ENCODE measurements at places on chromosomes 5 and 9.

GRCh38 chr5:110852053-110852452 is 113.2 kb downstream of the SLC25A46 start:
- no peak for DNase-seq
- no peaks in the 10 kb centered on the region for H3K36me3 ChIP-seq
- H3K4me3 ChIP-seq: no peak overlapping the region

GRCh38 chr9:98545021-98545420 is 163.7 kb downstream of the GABBR2 start:
- H3K4me1 ChIP-seq: no peaks in the 10 kb centered on the region

GRCh38 chr5:160693831-160694465 is 158.1 kb downstream of the ATP10B start:
- peaks cover 35% of the 10 kb centered on the region for H3K4me1 ChIP-seq
- no peak for DNase-seq
- no peaks in the 10 kb centered on the region for H3K27me3 ChIP-seq
- no peak overlapping the region for H3K4me3 ChIP-seq

DNA sequence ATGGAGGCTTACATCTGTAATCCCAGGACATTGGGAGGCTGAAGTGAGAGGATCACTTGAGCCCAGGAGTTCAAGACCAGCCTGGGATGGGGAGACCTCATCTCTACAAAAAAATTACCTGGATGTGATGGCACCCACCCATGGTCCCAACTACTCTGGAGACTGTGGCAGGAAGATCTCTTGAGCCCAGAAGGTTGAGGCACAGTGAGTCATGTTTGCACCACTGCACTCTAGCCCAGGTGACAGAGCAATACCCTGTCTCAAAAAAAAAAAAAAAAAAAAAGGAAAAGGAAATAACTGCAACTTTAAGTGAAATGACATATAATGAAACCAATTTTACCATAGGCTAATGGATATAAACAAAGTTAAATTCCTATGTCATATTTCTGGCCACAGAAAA is 152.1 kb upstream of the DHFR start:
- no peaks in the 10 kb centered on the region for H3K27me3 ChIP-seq
- no peaks in the 10 kb centered on the region for H3K4me1 ChIP-seq
- no peak overlapping the region for H3K27ac ChIP-seq
- no peak for DNase-seq

DNA sequence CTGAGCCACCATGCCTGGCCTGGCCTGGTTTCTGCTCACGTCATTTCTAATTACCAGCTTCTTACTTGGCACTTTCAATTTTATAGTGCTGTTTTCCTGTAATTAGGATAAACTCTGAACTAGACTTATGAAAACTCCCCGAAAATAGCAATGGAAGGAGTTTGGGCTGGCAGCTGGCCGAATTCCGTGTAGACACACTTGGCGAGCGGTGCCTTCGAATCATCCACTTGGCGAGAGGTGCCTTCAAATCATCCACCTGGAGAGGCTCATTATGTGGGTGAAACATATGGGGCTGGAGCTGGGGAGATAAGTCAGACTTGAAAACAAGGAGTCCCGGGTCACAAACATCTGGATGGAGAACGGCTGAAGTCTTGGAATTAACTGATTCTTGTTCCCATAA is 203.7 kb downstream of the ROR2 start:
- H3K27me3 ChIP-seq: no peaks in the 10 kb centered on the region
- no peak overlapping the region for H3K27ac ChIP-seq
- H3K4me1 ChIP-seq: no peaks in the 10 kb centered on the region
- no peaks in the 10 kb centered on the region for H3K36me3 ChIP-seq

DNA sequence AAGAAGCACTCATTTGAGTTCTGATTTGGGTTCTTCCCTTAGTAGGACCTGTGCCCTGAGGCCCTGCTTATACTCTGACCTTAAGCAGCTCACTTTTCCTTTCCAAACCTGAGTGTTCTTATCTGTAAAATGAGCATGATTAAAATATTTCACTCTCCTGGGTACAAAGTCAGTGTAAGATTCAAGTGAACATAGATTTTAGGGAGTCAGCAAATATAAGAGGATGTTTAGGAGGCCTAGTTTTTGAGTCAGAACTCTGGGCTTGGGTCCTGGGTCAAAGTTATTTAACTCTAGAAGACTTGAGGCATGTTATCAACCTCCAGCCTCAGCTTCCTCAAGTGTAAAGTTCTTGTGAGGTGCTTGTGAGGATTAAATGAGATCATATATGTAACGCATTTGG is 8.7 kb upstream of the SPARC start:
- no peak for DNase-seq
- H3K4me1 ChIP-seq: no peaks in the 10 kb centered on the region
- no peaks in the 10 kb centered on the region for H3K27me3 ChIP-seq
- no peak overlapping the region for H3K4me3 ChIP-seq

GRCh38 chr9:135381762-135382310 is 97.7 kb upstream of the PPP1R26 start:
- no peak overlapping the region for H3K27ac ChIP-seq
- no peaks in the 10 kb centered on the region for H3K4me1 ChIP-seq
- H3K36me3 ChIP-seq: no peaks in the 10 kb centered on the region
- no peak for DNase-seq
- H3K4me3 ChIP-seq: no peak overlapping the region
- H3K27me3 ChIP-seq: no peaks in the 10 kb centered on the region

- H3K4me3 ChIP-seq: no peak overlapping the region
- no peaks in the 10 kb centered on the region for H3K27me3 ChIP-seq
- H3K27ac ChIP-seq: peak overlapping the region; percentile 63
- H3K36me3 ChIP-seq: peaks cover 12% of the 10 kb centered on the region
These were observed 28.4 kb upstream of the LTC4S start for GRCh38 chr5:179765400-179765799.

DNA sequence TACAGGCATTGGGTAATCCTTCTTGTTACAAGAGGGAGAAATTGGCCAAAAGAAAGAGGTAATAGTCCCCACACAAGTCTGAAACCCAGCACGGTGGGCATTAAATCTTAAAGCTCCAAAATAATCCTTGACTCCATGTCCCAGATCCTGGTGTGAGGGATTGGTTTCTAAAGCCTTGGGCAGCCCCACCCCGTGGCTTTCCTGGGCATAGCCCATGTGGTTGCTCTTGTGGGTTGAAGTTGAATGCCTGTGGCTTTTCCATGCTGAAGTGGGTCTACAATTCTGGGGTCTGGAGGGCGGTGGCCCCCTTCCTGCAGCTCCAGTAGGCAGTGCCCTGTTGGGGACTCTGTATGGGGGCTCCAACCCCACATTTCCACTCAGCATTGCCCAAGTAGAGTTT is 91.8 kb upstream of the LARP1 start:
- H3K27me3 ChIP-seq: no peaks in the 10 kb centered on the region
- DNase-seq: no peak
- H3K36me3 ChIP-seq: no peaks in the 10 kb centered on the region
- H3K27ac ChIP-seq: no peak overlapping the region
- H3K4me3 ChIP-seq: no peak overlapping the region

- DNase-seq: no peak
- H3K36me3 ChIP-seq: no peaks in the 10 kb centered on the region
- no peak overlapping the region for H3K4me3 ChIP-seq
- no peak overlapping the region for H3K27ac ChIP-seq
- H3K4me1 ChIP-seq: no peaks in the 10 kb centered on the region
These were observed 14.6 kb downstream of the ZNF883 start for GRCh38 chr9:112997236-112997941.

DNA sequence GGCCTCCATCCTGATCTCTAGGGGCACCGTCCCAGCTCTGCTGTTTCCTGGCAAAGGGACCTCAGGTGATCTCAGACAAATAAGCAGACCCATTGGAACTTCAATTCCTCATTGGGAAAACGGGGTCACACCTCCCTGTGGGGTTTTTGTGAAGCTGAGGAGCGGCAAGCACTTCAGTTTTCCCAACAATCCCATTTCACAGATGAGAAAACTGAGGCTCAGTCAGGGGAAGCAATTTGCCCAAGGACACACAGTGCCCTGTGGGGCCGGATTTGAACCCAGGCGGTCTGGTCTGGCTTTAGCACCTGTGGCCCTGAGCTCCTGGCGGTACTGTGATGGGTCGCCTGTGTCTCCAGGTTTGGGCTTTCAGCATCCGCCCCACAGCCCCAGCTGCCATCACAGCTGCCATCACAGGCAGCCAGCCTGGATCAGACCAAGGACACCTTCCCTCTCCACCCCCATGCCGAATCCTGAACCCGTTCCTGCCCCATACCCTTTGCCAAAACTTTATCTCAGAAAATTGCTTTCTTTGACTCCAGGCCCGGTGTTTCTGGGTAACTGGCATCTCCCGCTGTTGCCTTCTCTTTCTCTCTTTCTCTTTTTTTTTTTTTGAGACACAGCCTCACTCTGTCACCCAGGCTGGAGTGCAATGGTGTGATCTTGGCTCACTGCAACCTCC is 26.4 kb downstream of the NCS1 start:
- H3K27ac ChIP-seq: no peak overlapping the region
- DNase-seq: no peak
- H3K36me3 ChIP-seq: no peaks in the 10 kb centered on the region
- no peak overlapping the region for H3K4me3 ChIP-seq
- H3K4me1 ChIP-seq: no peaks in the 10 kb centered on the region

DNA sequence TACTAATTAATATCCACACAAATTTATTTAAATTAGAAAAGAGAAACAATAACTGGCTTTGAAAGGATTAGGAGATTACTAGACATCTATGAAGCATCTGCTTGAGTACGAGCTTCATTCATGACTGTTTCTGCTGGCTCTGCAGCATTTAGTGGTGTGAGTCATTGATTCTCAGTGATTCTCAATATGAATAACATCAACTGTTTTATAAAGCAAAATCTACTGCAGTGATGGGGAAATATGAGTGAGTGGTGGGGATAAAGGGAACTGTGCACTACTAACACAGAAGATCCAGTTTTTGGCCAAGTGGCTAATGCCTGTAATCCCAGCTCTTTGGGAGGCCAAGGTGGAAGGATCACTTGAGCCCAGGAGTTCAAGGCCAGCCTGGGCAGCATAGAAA is 8.4 kb downstream of the FNBP1 start:
- peaks cover 77% of the 10 kb centered on the region for H3K4me1 ChIP-seq
- no peaks in the 10 kb centered on the region for H3K36me3 ChIP-seq
- peak; percentile 87 for DNase-seq
- H3K27me3 ChIP-seq: no peaks in the 10 kb centered on the region
- H3K27ac ChIP-seq: peak overlapping the region; percentile 81

- H3K27me3 ChIP-seq: no peaks in the 10 kb centered on the region
- no peak for DNase-seq
- H3K27ac ChIP-seq: peak overlapping the region; percentile 82
- H3K4me3 ChIP-seq: no peak overlapping the region
- H3K36me3 ChIP-seq: peaks cover 74% of the 10 kb centered on the region
These were observed 10.3 kb downstream of the ZFAND5 start for GRCh38 chr9:72354704-72355103.

- DNase-seq: no peak
- H3K4me1 ChIP-seq: no peaks in the 10 kb centered on the region
- H3K27me3 ChIP-seq: no peaks in the 10 kb centered on the region
- no peak overlapping the region for H3K27ac ChIP-seq
- no peaks in the 10 kb centered on the region for H3K36me3 ChIP-seq
- H3K4me3 ChIP-seq: no peak overlapping the region
These were observed 120.0 kb upstream of the HMHB1 start for GRCh38 chr5:143691945-143692290.

DNA sequence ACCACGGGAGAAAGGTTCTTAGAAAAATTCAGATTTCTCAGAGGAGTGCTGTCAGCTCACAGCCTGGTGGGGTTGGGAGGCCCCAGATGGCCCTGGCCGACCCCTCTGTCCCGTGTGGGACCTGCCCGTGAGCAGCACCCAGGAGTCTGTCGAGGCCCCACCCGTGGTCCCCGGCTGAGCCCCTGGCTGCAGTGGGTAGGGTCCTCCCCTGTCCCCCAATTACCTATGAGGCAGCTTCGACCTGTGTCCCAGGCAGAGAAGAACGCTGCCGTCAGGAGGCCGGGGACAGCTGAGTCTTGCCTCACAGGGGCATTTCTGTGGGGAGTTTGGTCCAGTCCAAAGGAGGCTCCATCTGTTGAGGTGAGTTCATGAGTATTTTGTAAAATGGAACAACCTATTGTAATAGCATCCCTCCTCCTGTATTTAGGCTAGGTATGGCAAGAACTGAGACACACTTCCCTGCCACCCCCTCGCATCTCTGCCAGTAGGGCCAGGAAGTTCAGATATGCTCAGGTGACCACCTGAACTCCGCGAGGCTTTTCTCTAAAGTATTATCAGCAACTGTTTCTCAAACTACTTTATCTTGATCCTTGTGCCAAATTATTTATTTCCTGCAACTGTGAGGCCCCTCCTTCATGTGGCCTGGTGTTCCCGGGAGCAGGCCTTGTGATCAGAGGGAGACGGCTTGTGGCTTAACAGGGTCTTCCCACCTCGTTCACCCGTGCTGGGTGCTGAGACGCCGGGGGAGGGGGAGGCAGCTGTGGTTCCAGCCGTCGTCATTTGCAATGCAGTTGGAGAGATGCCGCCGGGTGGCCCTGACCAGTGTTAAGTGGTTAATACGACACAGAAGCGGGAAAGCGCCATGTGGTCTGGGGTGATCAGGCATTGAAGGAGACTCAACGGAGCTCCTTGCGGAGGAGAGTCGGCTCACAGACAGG is 1.7 kb downstream of the AHRR start:
- no peak overlapping the region for H3K4me3 ChIP-seq
- H3K27me3 ChIP-seq: peaks cover 61% of the 10 kb centered on the region
- DNase-seq: no peak

- no peaks in the 10 kb centered on the region for H3K36me3 ChIP-seq
- no peak for DNase-seq
- no peak overlapping the region for H3K27ac ChIP-seq
- no peaks in the 10 kb centered on the region for H3K27me3 ChIP-seq
These were observed 214.5 kb downstream of the ATP10B start for GRCh38 chr5:160637357-160638090.

DNA sequence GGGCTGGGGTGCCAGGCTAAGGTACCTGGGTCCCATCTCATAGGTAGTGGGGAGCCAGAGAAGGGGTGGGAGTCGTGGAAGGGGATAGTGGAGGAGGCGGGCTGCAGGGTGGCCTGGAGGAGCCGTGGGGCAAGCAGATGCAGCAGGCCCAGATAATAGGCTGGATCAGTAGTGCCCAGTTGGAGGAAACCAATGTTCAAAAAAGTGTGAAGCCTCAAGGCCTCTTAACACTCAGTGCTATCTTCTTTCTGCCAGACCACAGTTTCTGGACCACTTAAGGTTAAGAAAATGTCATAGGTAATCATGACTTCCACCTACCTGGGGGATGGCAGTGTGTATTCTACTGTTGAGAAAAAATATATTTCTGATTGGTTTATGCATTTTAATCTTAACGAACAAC is 63.3 kb upstream of the TGFBR1 start:
- H3K27ac ChIP-seq: no peak overlapping the region
- no peak for DNase-seq
- H3K36me3 ChIP-seq: no peaks in the 10 kb centered on the region
- peaks cover 48% of the 10 kb centered on the region for H3K27me3 ChIP-seq

- H3K4me3 ChIP-seq: peak overlapping the region; percentile 75
- H3K36me3 ChIP-seq: no peaks in the 10 kb centered on the region
- H3K27ac ChIP-seq: peak overlapping the region; percentile 46
- H3K4me1 ChIP-seq: peaks cover 41% of the 10 kb centered on the region
- DNase-seq: peak; percentile 19
These were observed 85.4 kb downstream of the SLC1A3 start for GRCh38 chr5:36691696-36692371.

DNA sequence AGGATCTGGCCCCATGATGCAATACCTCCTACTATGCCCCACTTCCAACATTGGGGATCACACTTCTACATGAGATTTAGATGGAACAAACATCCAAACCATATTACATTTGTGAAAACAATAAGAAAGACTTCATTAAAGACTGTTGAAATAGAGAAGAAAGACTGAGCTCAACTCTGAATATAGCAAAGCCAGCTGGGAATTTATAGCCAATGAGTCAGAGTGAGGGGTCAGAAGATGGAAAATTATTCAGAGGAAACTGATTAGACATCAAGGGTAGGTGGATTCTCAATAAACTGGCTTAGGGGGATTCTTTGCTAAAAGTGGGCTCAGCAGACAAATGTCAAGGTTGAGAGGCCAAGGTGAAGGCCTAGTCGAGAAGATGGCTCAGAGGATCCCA is 25.6 kb downstream of the BTF3 start:
- peaks cover under 1% of the 10 kb centered on the region for H3K27me3 ChIP-seq
- no peaks in the 10 kb centered on the region for H3K4me1 ChIP-seq
- no peak for DNase-seq
- H3K36me3 ChIP-seq: no peaks in the 10 kb centered on the region
- H3K27ac ChIP-seq: no peak overlapping the region

All from CD14-positive monocyte (primary cell).